ENCODE measurements at places on chromosomes 5 and 9. TPM values are rescaled to one million over a fixed set of nuclear protein-coding genes. Genes with fewer than 3 reads are reported as not detected.

DNA sequence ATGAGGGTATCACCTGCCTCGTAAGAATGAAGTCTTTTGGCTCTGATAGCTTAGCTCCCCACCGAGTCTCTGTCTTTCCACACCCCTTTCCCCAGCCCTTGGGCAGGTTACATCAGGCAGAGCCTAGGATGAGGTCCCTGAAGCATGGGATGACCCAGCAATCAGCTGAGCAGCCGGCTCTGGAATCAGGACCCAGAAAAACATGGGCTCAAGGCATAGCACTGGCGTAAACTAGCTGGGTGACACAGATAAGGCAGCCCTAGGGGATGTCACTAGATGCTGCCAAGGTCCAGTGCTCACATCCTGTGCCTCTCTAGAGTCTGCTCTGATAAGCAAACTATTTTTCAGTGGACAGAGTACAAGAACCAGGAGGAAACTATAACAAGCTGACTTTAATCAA lies 26.6 kb downstream of the IDNK start:
- no peaks in the 10 kb centered on the region for H3K27me3 ChIP-seq
- no peaks in the 10 kb centered on the region for H3K4me1 ChIP-seq
- H3K4me3 ChIP-seq, result no peak overlapping the region
- H3K27ac ChIP-seq, result no peak overlapping the region
- no peak for DNase-seq
- peaks cover 44% of the 10 kb centered on the region for H3K36me3 ChIP-seq

DNA sequence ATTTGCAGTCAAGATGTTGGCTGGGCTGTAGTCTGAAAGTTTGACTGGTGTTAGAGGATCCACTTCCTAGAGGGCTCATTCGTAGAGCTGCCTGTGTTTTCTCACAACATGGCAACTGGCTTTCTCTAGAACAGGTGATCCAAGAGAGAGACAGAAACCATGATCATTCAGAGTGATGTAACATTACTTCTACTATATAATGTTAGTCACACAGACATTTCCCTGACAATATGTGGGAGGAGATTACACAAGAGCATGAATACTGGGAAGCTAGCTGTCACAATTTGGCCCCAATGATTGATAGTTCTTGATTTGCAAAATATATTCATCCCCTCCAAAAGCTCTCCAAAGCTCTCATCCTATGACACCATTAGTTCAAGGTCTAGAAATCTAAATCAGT lies 10.9 kb upstream of the TMEM161B start:
- H3K4me3 ChIP-seq, result no peak overlapping the region
- DNase-seq, result no peak
- no peaks in the 10 kb centered on the region for H3K27me3 ChIP-seq
- H3K27ac ChIP-seq, result no peak overlapping the region

The CD14 gene
- 10.3 TPM for total RNA-seq

The TRAF1 gene
- 0.13 TPM for total RNA-seq

- no peaks in the 10 kb centered on the region for H3K36me3 ChIP-seq
- no peak for DNase-seq
- H3K27me3 ChIP-seq, result no peaks in the 10 kb centered on the region
- H3K4me1 ChIP-seq, result 0 out of 2 replicates have a peak, but pooled peaks cover 5% of the 10 kb centered on the region
These were observed 13.9 kb downstream of the IFNA1 start for GRCh38 chr9:21454149-21454548.

- DNase-seq, result no peak
- no peaks in the 10 kb centered on the region for H3K27me3 ChIP-seq
- H3K4me3 ChIP-seq, result no peak overlapping the region
- no peaks in the 10 kb centered on the region for H3K4me1 ChIP-seq
These were observed 58.1 kb downstream of the ADRB2 start for GRCh38 chr5:148884339-148885020.
